ENCODE measurements at places on chromosomes 12 and 14. TPM values are rescaled to one million over a fixed set of nuclear protein-coding genes. Genes with fewer than 3 reads are reported as not detected.

The HOXC12 gene
- total RNA-seq = not detected

The SIX4 gene
- total RNA-seq = 4.1 TPM

The SLC25A21 gene
- 0.68 TPM for total RNA-seq

The AKAP5 gene
- total RNA-seq = 0.59 TPM

The CEBPE gene
- total RNA-seq = not detected

The TTC9 gene
- total RNA-seq = not detected

The DLGAP5 gene
- 109 TPM for total RNA-seq

The ACVRL1 gene
- total RNA-seq = not detected

The A2M gene
- 29.7 TPM for total RNA-seq

The FZD10 gene
- not detected for total RNA-seq

The PDE6H gene
- total RNA-seq = not detected

The RNU4-1 gene
- total RNA-seq = under 0.01 TPM

The SDR9C7 gene
- not detected for total RNA-seq

The ADAM21 gene
- 1.6 TPM for total RNA-seq

The GARIN6 gene
- total RNA-seq = not detected

The CMA1 gene
- not detected for total RNA-seq

The BEGAIN gene
- total RNA-seq = not detected

The CPSF2 gene
- 56.0 TPM for total RNA-seq

The HOXC5 gene
- total RNA-seq = 0.78 TPM

The ABCC9 gene
- under 0.01 TPM for total RNA-seq

The SLC7A7 gene
- 2.5 TPM for total RNA-seq

The SSPN gene
- 13.2 TPM for total RNA-seq

The PAX9 gene
- not detected for total RNA-seq

The ATN1 gene
- 3.8 TPM for total RNA-seq

The GLIPR1 gene
- 46.3 TPM for total RNA-seq

The CDCA3 gene
- 171 TPM for total RNA-seq

The BDKRB2 gene
- total RNA-seq = 15.9 TPM

The DHH gene
- total RNA-seq = not detected

The CMKLR1 gene
- 34.5 TPM for total RNA-seq

The TSPAN19 gene
- total RNA-seq = not detected

The AKAP3 gene
- 2.3 TPM for total RNA-seq

The LTBP2 gene
- 26.0 TPM for total RNA-seq

The OR6C4 gene
- total RNA-seq = not detected

The SLC38A2 gene
- total RNA-seq = 317 TPM

The CREBL2 gene
- total RNA-seq = 26.2 TPM

The KLRK1 gene
- not detected for total RNA-seq

The DDX51 gene
- total RNA-seq = 3.0 TPM

The PTPRR gene
- total RNA-seq = 9.0 TPM

The ZFYVE26 gene
- total RNA-seq = 9.1 TPM

The CCDC197 gene
- not detected for total RNA-seq

The CRACR2A gene
- total RNA-seq = 12.4 TPM

The DTX1 gene
- total RNA-seq = not detected

The ITGB7 gene
- 1.1 TPM for total RNA-seq

The PTPRB gene
- 3.8 TPM for total RNA-seq

The PPP4R4 gene
- total RNA-seq = 0.36 TPM

The SERPINA12 gene
- not detected for total RNA-seq

The LMNTD1 gene
- total RNA-seq = not detected

Measured in RPMI7951 (cell line).